Kidney glomerular epithelial cell (primary cell): ENCODE measurements at places on chromosomes 7 and 10.

DNA sequence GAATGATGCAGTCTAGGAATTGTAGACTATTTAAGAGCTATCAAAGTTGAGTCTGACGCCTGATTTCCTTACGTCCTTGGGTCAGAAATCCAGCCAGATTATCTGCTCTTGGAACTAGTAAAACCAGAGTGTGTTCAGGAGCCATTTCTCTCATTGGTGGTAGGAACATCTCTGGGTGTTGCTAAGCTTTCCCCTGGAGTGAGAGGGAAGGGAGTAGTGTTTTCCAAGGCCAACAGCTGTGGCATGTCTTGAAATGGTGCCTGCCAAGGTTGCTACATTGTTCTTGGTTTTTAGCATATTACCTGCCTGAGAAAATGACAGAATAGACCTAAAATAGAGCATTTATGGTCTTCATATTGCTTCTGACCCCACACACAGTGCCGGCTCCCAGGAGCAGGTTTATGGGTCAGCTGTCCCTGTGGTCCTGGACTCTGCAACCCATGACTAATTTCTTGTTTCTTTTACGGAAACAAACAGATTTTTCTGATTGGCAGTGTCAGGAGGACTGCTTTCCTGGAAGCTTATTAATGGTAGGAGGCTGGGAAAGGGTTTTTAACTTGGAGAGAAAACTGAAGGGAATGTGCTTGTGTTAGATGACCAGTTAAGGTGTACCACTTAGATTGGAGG, 17.5 kb downstream of the GBF1 start:
- no peak for DNase-seq

- peak; percentile 62 for DNase-seq
Observed at GRCh38 chr7:139153832-139154231, 44.3 kb upstream of the ZC3HAV1 start.

- DNase-seq = no peak
Observed at GRCh38 chr7:128827971-128828711, 2.1 kb upstream of the FLNC start.

DNA sequence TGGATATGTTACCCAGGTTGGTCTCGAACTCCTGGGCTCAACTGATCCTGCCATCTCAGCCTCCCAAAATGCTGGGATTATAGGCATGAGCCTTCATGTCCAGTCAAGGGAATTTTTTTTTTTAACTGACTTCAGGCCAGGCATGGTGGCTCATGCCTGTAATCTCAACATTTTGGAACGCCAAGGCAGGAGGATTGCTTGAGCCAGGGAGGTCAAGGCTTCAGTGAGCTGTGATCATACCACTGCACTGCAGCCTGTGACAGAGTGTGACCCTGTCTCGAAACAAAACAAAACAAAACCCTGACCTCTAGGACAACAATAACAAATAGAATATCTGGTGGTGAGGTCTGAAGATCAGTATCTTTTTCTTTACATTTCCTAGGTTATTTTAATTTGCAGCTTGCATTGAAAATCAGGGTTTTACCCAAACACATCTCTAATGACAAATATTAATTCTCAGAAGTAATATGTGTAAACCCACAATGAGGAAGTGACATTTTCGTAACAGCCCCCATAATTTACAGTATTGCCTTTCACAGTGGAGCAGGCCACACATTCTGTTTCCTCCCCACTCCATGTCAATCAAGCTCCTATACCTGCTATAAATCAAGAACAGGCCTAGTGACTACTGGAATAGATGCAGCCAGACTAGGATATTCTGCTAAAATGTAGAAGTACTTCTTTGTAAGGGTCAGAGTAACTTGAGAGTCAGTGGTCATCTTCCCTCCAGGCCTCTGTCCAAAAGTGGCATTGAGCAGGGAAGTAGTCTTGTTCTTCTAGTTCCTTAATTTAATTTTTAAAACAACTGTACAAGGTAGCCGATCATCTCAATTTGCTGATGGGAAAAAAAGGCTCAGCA, 43.3 kb upstream of the ECHDC3 start:
- no peak for DNase-seq

- no peak for DNase-seq
Observed at GRCh38 chr10:27719052-27719451, 26.6 kb downstream of the MKX start.

GRCh38 chr10:48194830-48195229, 79.7 kb downstream of the FRMPD2 start:
- no peak for DNase-seq

GRCh38 chr7:141290973-141291372, 217.1 kb downstream of the TMEM178B start:
- no peak for DNase-seq

DNA sequence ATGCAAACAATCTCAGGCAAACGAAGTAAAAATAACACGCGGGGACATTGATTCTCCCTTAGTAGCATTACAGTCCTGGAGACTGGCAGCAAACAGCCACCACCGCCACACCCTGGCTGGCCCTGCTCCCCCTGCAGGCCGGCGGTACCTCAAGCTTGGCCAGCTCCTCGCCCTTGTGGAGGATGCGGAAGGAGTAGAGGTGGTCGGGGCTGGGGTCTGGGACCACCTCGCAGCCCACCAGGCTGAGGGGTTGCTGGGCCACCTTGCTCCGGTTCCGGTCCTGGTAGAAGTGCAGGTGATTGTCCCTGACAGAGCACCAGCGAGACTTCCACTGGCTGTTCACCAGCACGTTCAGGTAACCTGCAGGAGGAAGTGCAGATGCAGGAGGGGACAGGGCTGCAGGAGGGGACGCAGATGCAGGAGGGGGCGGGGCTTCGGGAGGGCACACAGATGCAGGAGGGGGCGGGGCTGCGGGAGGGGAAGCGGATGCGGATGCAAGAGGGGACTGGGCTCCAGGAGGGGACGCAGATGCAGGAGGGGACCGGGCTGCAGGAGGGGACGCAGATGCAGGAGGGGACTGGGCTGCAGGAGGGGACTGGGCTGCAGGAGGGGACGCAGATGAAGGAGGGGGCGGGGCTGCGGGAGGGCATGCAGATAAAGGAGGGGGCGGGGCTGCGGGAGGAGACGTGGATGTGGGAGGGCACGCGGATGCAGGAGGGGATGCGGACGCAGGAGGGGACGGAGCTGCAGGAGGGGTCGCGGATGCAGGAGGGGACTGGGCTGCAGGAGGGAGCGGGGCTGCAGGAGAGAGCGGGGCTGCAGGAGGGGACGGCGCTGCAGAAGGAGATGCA, 65.7 kb downstream of the VWA2 start:
- DNase-seq = no peak

DNA sequence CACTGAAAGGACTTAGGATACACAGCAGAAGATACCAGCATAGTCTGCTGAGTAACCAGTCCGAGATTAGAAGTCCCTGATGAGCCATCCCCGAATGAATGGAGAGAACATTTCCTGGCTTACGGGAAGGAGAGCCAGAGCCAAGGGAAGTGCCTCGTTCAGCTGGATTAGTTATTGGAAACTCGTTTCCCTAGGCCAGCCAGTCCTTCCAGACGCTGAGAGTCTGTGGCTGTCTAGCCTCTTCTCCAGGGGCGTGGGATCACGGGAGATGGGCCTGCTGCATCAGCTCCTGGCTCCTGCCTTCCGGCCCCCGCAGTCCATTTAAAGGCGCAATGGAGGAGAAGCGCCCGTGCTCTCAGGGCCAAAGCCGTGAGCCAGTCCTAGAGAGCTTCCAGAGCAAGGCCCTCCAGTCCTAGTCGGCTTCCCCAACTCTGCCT, 712.8 kb downstream of the PARD3 start:
- DNase-seq = no peak

DNA sequence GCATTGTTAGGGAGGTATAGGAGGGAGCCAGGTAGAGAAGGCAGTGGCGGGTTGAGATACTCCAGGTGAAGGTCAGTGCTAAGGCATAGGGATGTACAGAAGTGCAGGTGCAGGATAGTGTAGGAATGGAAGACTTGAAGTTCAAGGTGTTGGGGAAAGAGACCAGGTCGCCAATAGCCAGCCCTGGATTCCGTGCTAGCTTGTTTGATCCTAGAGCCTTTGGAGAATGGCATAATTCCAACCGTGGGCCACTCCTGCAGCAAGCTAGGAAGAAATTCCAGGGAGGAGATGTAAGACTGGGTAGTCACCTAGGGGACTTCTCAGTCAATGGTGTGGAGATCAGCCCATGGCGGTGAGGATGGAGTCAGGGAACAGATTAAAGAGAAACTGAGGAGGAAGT, 272.7 kb downstream of the RPS24 start:
- DNase-seq = no peak

DNA sequence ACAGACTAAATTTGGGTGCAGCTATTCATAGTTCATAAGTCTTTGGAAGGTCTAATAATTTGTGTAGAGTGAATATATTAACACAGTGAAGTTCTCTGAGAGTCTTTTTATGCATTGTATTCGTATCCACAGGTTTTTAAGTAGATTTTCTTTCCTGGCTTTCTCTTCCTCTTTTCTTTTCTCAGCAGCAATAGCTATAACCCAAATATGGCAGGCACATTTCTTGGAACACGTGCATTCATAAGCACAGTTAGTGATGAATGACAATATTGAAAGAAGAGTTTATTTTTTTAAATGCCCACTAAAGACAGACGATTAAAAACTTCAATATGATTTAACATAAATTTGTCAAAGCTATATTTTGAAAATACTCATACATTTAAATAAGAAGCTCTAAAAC, 220.5 kb upstream of the MBL2 start:
- DNase-seq = no peak

GRCh38 chr10:25522946-25523608, 348.3 kb downstream of the GPR158 start:
- no peak for DNase-seq

DNA sequence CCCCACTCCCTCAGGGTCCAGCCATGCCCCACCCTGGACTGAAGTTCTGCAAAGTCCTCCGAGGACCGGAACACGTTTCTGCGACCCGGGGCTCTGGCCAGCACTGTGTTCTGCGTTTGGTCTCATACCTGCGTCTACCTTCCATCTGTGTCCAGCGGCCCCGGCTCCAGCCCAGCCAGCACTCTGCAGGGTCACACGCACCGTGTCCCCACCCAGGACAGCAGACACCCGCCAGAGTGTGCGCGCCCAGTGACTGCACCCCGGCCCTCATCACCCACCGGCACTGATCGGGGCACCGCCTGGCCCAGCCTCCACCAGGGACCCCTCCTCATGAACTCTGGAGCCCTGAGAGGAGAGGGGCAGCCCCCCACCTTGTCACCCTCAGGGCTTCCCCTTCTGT, 20.3 kb downstream of the SLC29A4 start:
- no peak for DNase-seq

DNA sequence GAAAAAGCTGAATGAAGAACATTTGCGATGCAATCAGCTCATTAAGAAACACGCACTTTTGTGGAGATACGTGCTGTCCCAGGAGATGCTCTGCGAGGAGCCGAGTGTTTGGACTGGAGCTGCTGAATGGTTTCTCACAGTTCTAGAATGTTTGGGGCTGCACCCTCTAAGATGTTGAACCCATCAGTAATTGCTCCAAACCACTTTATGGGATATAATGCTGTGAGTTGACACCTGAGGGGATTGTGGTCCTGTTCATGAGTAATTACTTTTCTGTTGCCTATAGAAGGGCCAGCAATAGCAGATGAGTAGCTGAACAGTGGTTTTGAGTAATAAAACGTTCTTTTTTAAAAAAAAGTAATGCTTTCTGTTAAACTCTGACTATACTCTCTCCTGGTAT, 63.1 kb downstream of the IKZF1 start:
- no peak for DNase-seq

- DNase-seq = no peak
Observed at GRCh38 chr7:34135924-34136323, 230.6 kb downstream of the BMPER start.

DNA sequence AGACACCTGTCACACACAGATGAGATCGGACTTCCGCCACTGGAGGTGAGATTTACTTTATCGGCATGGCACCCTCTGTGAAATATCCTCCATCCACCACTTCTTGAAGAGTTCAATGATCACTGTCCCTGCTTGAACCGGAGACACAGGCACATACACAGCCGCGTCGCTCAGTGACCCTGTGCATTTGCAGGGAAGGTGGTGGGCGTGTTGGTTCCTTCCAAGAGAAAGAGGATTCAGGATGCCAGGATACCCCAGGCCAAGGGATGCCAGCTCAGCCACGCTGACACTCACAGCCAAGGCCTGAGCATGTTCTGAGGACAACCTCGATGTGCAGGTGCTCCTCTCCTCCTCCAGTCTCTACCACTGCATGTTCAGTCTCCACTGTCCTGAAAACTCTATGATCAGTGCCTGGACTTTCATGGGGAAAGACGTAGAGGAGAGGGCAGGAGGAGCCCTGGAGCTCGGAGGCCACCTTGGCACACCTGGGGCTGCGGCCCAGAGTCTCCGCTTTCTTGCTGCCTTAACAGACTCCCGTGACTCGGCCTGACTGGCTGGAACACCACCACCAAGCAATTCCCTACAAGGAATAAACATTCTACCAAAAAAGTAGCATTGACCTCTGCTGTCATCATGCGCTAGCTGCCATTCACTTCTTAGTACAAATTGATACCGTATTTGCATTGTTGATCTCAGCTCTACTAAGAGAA, 115.2 kb downstream of the TCERG1L start:
- DNase-seq = no peak

DNA sequence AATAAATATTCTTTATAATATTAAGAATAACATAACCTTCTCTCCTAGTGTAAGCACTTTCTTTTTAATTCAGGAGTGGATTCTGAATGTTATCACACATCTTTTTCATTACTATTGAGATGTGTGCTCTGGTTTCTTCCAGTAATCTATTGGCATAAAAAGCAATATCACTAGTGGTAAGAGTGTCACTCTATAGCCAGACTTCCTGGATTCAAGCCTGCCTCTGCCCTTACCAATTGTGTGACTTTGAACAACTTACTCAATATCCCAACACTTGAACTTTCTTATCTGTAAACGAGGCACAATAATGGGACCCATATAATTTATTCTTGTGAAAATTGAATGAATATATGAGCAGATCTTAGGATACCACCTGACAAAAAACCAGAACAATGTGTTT, 71.0 kb downstream of the SEM1 start:
- no peak for DNase-seq

- DNase-seq = peak; percentile 42
Observed at GRCh38 chr7:108415821-108416536, 40.3 kb downstream of the NRCAM start.

DNA sequence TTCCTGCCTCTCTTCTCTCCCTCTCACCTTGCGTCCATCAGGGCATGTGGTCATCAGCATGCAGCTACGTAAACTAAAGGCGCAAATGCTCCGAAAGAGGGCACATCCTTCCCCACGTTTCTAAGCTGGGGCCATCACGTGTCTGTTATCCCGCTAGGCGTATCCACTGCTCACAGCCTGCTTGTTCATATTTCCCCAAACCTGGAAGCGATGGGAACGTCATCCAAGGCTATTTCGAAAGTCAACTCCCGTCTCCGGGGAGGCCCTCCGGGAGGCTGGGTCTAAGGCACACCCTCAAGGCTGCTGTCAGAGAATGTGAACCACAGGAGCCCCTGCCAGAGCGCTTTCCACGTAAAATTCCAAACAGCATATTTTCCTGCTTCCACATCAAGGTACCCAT, 199.2 kb downstream of the DIP2C start:
- DNase-seq = no peak

DNA sequence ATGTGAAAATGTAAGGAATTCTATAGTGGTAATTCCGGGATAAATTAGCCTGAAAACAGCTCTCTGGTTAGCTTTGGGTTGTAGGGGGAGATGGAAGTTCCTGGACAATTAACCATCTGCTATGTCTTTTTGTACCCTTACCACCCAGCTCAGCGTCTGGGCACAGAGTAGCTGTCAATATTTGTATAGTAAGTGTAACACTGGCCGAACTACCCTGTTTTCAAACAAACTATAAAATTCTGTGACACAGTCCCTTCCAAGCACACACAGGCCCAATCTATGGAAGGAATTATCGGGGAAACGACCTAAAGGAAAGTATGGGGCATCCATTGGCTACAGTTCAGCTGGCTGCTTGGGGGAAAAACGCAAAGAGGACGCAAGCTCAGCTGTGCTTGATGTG, 869 bp upstream of the LHFPL3 start:
- DNase-seq = no peak
